ENCODE measurements at places on chromosomes 12 and 14.
A peak's percentile ranks its signal among the peaks of the same experiment; 100 is the strongest.

DNA sequence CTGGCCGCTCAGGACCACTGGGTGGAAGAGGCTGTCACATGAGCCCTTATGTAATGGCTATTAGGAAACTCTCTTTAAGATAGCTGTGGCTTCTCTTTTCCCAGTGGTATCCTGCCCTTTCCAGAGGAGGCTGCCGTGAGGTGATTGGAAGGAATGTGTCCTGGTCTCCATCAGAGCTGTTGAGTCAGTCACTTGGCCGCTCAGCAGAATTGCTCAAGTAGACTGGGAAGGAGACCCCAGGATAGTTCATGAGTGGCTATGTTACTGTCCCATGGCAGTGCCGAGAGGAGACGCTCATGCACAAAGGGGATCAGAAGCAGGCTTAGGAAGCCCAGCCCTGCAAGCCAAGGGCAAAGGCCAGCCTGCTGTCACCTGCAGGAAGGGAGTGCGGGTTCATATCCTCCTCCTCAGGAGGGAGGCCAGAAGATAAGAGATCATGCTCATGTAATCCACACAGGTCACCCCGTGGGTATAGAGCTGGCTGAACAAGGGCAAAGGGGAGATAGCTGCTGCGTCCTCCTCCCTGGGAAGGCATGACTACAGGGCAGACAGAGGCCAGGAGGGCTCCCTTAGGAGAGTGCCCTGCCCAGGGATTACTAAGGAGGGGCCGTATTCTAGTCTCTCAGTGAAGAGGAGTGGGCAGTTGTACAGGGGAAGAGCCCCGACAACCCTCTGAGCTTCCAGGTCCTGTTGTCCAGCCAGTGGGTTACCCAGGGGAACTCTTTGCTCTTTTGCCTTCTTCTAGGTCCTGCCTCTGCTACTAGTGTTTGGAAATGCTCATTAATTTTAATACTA, 137.0 kb upstream of the MAX start:
- no peak for DNase-seq

DNA sequence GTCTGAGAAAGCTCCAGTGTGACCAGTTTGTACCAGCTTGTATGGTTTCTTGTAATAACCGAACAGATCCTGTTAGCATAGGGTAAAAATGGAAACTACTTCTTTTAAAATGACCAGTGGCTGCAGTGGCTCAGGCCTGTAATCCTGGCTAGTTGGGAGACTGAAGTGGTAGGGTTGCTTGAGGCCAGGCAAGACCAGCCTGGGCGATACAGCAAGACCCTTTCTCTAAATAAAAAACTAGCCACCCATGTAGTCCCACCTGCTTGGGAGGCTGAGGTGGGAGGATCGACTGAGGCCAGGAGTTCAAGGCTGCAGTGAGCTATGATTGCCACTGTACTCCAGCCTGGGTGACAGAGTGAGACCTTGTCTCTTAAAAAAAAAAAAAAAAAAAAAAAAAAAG, 7.3 kb downstream of the PSEN1 start:
- DNase-seq = no peak

GRCh38 chr12:22803725-22804124, 178.8 kb downstream of the ETNK1 start:
- no peak for DNase-seq

DNA sequence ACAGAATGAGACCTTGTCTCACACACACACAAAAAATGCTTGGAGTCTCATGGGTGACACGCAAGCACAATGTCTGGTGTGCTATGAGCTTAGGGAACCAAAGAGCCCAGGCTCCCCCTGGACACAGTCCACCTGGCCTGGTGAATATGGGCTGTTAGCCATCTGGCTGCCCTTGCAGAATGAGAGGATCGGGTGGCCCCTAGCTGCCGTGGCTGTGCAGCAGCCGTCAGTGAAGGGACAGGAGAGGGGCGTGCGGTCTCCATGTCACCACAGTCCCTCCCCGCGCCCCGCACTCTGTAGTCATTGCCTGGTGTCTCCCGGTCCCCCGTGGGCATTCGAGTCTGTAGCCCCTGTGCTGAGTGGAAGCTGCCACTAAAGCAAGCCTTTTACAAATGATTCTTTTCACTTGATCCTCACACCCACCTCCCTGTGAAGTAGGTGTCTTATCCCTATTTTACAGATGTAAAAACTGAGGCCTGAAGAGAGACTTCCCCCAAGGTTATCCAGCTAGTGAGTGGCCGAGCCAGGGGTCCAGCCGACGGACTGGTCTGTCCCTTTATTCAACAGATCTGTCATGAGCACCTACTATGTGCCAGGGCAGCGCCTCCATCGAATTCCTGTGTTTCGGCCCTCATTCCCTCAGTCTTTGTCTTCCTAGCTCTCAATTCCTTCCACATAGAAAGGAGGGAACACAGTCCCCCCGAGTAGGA, 18.8 kb downstream of the MVK start:
- DNase-seq = no peak

GRCh38 chr12:68899251-68899771, 33.7 kb downstream of the CPM start:
- DNase-seq = peak; percentile 36

DNA sequence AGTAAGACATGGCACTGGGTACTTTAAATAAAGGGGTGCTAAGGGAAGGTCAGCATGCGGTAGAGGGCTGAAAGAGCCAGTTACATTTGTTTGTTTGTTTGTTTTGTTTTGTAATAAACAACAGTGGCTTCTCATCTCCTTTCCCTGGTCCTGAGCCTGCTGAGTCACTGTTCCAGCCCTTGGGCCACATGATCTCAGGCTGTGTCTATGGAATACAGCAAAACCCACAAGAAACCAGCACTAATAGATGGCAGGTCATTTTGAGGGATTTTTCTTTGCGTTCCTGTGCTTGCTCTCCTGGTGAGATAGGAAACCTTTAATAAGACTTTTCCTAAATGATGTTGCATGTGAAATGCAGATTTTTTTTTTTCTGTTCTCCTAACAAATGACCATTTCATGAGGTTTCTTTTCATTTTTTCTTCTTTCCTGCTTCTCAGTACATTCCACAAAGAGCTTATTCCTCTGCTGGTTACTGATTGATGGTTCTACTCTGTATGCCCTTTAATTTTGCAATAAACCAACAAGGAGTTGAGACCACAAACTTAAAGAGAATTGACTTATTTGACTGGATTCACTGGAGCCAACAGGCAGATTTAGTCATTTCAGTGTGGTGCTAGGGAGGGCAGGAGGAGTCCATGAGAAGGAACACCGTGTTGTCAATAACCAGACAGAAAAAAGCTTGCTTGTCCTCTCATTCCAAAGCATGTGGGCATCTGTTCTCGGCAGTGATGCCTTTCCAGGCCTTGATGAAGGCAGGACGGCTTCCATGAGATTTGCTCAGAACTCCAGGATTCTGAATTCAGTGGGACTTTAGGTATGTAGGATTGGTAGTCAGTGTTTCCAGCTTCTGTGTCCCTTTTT, 459.2 kb downstream of the RAD51B start:
- DNase-seq = peak; percentile 21

DNA sequence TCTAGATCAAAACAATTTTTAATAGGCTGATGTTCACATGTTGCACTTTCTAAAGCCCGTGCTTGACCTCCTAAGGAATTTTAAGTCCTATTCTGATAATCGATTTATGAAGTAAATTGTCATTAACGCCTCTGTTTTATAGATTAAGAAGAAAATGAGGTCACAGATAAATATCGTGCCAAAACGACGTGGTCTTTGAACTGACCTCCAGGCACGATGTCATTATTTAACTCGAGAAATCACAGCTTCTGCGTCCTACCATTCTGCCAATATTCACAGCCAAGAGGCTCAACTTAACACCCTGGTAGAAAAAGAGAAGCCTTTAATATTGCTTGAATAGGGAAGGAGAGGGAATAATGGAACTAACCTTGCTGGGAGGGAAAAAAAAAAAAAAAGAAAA, 888 bp upstream of the EEA1 start:
- no peak for DNase-seq

Data from amniotic stem cell (primary cell).